ENCODE measurements at places on chromosomes 2 and 18.

- DNase-seq = no peak
These were observed 77.5 kb downstream of the CDK15 start for GRCh38 chr2:201883606-201884369.

DNA sequence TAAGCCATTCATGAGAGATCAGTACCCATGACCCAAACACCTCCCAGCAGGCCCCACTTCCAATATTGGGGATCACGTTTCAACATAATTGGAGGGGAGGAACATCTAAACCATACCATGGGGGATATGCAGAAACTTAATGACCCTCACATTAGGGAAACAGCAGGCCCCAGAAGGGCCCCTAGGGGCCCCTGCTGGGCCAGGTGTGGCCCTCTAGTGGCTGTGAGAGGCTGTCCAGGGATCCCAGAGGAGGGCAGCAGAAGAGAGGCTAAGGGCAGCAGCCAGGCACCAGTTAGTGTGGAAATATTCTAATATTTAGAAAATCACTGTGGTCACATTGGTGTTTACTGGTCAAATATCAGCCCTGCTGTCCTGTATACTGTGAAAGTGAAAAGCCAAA is 49.3 kb upstream of the ANKRD44 start:
- DNase-seq = no peak

GRCh38 chr2:1736997-1737480 is 7.3 kb downstream of the PXDN start:
- peak; percentile 39 for DNase-seq

GRCh38 chr2:234947556-234947955 is 4.3 kb upstream of the SH3BP4 start:
- no peak for DNase-seq

- DNase-seq = no peak
These were observed 112.0 kb upstream of the NDUFV2 start for GRCh38 chr18:8990276-8991031.

GRCh38 chr2:134131681-134132489 is 122.0 kb upstream of the MGAT5 start:
- no peak for DNase-seq
